ENCODE measurements at places on chromosomes 7 and 10.

DNA sequence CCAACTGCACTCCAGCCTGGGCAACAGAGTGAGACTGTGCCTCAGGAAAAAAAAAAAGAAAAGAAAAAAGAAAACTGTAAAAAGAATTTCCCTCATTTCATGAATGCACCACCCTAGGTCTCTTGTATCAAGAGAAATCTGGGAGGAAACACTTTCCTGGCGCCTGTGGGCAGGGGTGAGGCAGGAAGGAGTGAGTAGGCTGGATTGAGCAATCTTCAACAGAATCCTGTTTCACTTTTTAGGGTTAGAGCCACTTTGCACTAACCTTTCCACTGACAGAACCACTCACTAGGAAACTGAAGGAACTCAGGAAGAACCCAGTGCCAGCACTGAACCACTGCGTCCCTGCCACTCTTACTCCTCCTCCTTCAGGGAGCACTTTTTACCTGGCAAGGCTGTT is 282.1 kb downstream of the CCDC3 start:
- DNase-seq: no peak

GRCh38 chr7:140009735-140010134 is 53.0 kb downstream of the PARP12 start:
- no peak for DNase-seq

DNA sequence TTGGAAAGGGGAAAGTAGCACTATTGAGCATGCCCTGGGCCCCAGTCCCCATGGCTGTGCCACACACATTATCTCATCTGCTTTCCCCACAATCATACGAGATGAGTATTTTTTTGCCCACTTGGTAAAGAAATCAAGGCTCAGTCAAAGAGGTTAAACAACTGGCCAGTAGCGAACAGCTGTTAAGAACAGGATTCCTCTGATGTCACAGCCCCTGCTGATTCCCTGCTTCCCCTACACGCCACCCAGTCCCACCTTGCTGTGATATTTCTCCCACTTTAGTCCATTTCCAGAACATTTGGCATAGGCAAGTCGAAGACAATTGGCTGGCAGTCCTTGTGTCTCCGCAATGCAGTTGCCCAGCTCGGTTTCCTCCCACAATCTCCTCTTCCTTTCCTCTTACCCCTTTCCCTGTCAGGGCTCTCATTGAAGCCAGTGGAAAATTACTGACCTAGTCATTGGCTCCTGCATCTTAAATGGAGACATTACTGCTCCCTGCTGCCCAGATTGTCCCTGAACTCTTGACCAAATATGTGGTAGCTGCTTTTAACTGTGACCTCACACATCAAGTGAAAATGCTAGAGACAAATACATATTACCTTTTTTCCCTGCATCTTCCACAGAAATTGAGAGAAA is 56.5 kb upstream of the EEPD1 start:
- DNase-seq: no peak

DNA sequence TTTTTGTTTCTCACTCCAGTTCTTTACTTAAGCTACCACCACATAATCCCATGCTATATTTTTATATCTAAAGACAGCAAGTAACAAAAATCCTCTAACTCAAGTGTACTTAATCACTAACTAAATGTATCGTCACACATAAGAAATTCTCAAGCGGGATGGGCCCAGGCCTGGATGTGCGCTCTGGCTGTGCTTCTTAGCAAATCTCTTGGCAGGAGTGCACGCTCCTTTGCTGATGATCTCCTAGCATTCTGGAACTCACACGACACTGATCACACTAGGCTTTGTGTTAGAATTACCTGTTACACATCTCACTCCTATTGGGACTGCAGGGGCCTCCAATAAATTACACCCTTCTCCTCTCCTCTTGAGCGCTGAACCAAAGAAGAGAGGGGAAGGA is 46.7 kb upstream of the CALD1 start:
- DNase-seq: no peak

DNA sequence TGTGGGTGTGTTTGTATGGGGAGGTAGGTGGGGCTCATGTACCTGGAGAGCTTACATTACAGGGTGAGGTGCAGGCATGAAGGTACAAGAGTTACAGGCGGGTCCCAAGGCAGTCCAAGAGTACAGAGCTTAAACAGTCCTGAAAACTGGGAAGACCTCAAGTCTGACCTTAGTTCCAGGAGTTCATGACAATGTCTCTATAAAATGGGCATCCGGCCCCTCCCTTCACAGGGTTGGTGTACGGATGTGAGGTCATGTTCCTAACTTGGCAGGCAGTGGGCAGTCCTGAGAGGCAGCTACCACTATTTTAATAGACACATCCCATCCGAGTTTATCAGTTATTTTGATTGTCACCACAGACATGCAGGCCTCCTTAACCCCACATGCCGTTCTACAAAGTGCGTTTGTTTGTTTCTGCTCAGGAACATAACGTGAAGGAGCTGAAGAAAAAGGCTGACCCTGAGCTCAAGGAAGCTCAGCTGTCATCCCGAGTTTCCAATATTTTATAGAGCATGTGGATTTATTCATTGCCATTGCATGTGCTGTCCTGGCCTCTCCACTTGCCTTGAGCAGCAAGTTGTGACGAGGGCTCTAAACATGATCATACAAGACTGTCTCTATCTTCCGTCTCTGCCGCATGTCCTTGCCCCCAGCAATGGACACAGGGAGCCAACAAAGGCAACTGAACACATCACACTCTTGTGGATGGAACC is 647.5 kb upstream of the IGFBP3 start:
- DNase-seq: no peak

Data from head of caudate nucleus (tissue), 42 donors.